ENCODE measurements at places on chromosomes 13 and 19.

- H3K36me3 ChIP-seq: no peaks in the 10 kb centered on the region
- no peak for DNase-seq
- no peaks in the 10 kb centered on the region for H3K27me3 ChIP-seq
- H3K4me1 ChIP-seq: no peaks in the 10 kb centered on the region
- no peak overlapping the region for H3K4me3 ChIP-seq
Observed at GRCh38 chr13:104045907-104046306, 979.7 kb upstream of the SLC10A2 start.

DNA sequence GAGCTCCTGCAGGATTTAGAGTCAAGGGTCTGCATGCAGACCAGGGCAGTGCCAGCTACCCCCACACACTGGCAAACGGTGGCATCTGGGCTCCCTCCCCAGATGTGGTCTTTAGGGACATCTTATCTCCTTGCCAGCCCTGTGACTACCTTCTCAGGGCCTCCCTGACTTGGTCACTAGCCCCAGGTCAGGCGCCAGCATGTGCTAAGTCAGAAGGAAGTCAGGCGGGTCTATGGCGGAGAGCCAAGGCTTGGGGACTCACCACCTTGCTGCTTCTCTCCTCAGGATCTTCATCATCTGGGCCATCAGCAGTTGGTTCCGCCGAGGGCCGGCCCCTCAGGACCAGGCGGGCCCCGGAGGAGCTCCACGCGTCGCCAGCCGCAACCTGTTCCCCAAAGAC is 17.6 kb downstream of the CLPTM1 start:
- no peaks in the 10 kb centered on the region for H3K27me3 ChIP-seq
- peaks cover 6% of the 10 kb centered on the region for H3K36me3 ChIP-seq
- H3K4me3 ChIP-seq: no peak overlapping the region
- H3K4me1 ChIP-seq: no peaks in the 10 kb centered on the region
- H3K27ac ChIP-seq: no peak overlapping the region
- DNase-seq: no peak

DNA sequence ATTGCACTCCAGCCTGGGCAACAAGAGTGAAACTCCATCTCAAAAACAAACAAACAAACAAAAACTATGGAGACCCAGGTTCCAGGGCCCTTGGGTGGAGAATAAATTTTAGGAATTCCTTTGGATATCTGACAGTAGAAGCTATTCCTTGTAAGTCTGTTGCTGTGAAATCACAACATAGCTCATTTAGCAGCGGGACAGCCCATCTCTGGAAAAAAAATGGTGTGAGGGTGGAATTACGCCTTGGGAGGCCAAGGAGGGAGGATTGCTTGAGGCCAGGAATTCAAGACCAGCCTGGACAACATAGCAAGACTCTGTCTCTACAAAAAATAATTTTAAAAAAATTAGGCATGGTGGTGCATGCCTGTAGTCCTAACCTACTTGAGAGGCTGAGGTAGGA is 15.7 kb downstream of the HMGB1 start:
- no peak overlapping the region for H3K27ac ChIP-seq
- no peak overlapping the region for H3K4me3 ChIP-seq
- H3K4me1 ChIP-seq: peaks cover 16% of the 10 kb centered on the region
- no peaks in the 10 kb centered on the region for H3K27me3 ChIP-seq
- H3K36me3 ChIP-seq: no peaks in the 10 kb centered on the region

DNA sequence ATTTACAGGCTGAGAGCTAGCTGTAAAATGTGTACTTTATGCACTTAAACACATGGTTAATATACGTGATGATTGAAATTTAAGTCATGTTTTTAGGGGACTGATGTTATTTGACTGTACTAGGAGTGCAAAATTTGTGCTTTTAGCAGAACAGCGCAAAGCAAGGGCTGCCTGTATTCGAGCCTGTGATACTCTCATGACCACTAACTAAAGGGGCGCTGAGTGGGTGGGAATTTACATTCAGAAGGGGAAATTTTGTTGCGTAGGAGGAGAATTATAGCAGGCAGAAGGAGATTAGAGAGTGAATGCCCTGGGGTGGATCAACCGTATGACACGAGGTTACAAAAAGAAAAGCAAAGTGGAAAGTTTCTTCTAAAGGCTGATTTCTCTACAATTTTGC is 271.8 kb upstream of the HTR2A start:
- H3K36me3 ChIP-seq: no peaks in the 10 kb centered on the region
- no peaks in the 10 kb centered on the region for H3K4me1 ChIP-seq
- no peaks in the 10 kb centered on the region for H3K27me3 ChIP-seq
- H3K4me3 ChIP-seq: no peak overlapping the region
- no peak overlapping the region for H3K27ac ChIP-seq

DNA sequence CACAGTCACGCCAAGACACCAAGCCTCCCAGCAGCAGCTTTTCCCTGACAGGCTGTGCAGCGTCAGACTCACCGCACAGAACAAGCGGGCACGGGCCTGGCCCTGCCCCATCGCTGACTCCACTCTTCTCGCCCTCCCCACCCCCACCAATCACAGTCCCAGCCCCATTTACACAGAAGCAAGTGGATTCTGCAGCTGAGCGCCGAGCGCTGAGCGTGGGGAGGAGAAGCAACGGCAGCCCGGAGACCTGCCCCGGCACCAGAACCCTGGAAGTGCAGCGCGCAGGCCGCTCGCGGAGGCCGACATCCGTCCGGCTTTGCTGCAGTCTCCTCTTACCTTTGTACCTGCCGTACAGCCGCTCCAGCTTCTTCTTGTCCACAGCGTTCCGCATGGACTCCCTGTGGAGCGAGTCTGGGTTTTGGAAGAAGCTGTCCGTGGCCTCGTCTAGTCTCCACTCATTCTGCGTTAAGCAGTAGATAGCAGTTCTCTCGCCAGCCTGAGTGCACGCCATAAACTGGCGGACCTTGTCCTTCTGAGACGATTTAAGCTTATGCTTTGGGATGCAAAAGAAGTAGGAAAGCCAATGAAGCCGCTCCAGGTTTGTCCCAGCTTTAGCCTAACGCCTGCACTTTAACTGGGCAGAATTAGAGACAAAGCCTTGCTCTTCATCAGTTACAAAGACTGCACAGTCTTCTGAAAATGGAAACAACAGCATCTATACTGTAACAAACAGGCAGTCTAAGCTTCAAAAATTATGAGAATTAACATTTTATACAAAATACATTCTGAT is 6.8 kb downstream of the DCUN1D2 start:
- peaks cover 3% of the 10 kb centered on the region for H3K36me3 ChIP-seq
- no peak overlapping the region for H3K4me3 ChIP-seq
- H3K4me1 ChIP-seq: peaks cover 4% of the 10 kb centered on the region
- H3K27me3 ChIP-seq: no peaks in the 10 kb centered on the region

DNA sequence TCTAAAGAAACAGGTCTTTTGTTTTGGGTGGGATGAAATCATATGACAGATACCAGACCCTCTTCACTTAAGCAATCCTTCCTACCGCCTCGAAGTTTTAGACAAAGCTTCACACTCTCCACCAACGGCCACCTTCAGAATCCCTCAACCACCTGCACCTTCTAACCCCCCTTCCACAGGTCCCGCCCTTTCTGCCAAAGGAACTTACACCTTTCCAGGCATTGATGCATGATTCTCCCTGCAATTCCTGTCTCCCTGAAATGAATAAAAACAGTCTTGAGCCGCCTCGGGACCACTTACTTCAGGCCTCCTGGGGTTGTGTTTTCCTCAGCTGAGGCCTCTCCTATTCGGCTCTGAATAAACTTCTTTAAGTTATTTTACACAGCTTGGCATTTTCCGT is 859 bp downstream of the ZNF433 start:
- no peaks in the 10 kb centered on the region for H3K27me3 ChIP-seq
- H3K27ac ChIP-seq: peak overlapping the region; percentile 45
- peaks cover 28% of the 10 kb centered on the region for H3K4me1 ChIP-seq
- H3K4me3 ChIP-seq: no peak overlapping the region
- DNase-seq: peak; percentile 6

Data from body of pancreas (tissue), 4 donors.